ENCODE measurements at places on chromosomes 4 and X. TPM values are rescaled to one million over a fixed set of nuclear protein-coding genes. Genes with fewer than 3 reads are reported as not detected.

GRCh38 chrX:69510137-69510715, 6.1 kb downstream of the NALF2 start:
- peaks cover 32% of the 10 kb centered on the region for H3K27me3 ChIP-seq
- H3K4me3 ChIP-seq = no peak overlapping the region
- H3K4me1 ChIP-seq = peaks cover 10% of the 10 kb centered on the region
- DNase-seq = no peak
- no peaks in the 10 kb centered on the region for H3K36me3 ChIP-seq

DNA sequence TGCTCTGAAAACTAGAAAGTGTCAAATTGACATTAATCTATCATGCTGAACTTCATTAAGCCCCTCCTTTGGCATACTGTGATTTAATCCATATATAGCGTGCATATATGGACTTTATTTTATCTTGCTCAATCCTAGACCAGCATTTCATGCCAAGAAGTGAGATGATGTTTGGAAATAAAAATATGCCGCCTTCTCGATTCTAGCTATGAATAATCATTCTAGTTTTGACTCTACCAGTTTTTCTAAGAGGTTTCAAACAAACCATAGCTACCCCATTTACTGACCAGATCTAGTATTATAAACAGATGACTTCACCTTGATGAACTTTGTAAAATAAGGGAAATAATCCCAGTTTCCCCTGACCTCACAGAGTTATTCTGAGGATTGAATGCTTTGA, 95.0 kb downstream of the ARX start:
- H3K4me1 ChIP-seq = no peaks in the 10 kb centered on the region
- no peaks in the 10 kb centered on the region for H3K36me3 ChIP-seq
- no peak overlapping the region for H3K27ac ChIP-seq
- H3K4me3 ChIP-seq = no peak overlapping the region
- peaks cover 11% of the 10 kb centered on the region for H3K27me3 ChIP-seq

- H3K4me3 ChIP-seq = no peak overlapping the region
- H3K27ac ChIP-seq = no peak overlapping the region
- no peak for DNase-seq
- H3K4me1 ChIP-seq = no peaks in the 10 kb centered on the region
Measured at GRCh38 chrX:37809970-37810369, 30.1 kb downstream of the CYBB start.

GRCh38 chr4:10353110-10353509, 104.1 kb downstream of the ZNF518B start:
- no peaks in the 10 kb centered on the region for H3K4me1 ChIP-seq
- peaks cover 6% of the 10 kb centered on the region for H3K36me3 ChIP-seq
- H3K27me3 ChIP-seq = no peaks in the 10 kb centered on the region
- H3K27ac ChIP-seq = no peak overlapping the region
- H3K4me3 ChIP-seq = no peak overlapping the region
- DNase-seq = no peak

- H3K4me1 ChIP-seq = peaks cover under 1% of the 10 kb centered on the region
- no peak overlapping the region for H3K27ac ChIP-seq
- H3K36me3 ChIP-seq = no peaks in the 10 kb centered on the region
- no peaks in the 10 kb centered on the region for H3K27me3 ChIP-seq
- no peak overlapping the region for H3K4me3 ChIP-seq
Measured at GRCh38 chr4:12697970-12698369, 786.2 kb downstream of the RAB28 start.

DNA sequence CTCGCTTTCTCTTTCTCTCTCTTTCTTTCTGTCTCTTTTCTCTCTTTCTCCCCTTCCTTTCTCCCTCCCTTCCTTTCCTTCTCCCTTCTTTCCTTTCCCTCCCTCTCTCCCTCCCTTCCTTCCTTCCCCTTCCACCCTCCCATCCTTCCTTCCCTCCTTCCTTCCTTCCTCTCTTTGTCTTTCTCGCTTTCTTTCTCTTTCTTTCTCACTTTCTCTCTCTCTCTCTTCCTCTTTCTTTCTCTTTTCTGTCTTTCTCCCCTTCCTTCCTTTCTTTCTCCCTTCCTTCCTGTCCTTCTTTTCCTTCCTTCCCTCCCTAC, 2.1 kb upstream of the SORCS2 start:
- peaks cover 57% of the 10 kb centered on the region for H3K27me3 ChIP-seq
- H3K27ac ChIP-seq = no peak overlapping the region
- DNase-seq = no peak
- no peak overlapping the region for H3K4me3 ChIP-seq
- H3K36me3 ChIP-seq = no peaks in the 10 kb centered on the region

DNA sequence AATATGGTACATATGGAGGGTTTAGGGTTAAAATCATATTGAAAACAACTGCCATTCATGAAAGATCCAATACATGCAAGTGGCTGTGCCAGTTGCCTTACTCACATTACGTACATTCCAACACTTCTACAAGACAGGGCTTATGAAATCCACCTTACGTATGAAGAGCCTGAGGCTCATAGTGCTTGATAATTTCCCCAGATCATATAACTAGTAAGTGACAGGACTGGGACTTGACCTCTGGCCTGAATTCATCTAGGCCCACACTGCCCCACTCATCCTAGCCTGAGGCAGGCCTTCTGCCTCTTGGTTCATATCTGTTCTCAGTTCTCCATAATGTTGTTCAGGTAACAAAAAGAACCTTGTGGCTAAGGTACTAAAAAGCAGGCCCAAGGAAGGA, 226.3 kb downstream of the FGF13 start:
- H3K4me1 ChIP-seq = no peaks in the 10 kb centered on the region
- no peak overlapping the region for H3K27ac ChIP-seq
- no peaks in the 10 kb centered on the region for H3K27me3 ChIP-seq
- peak; percentile 3 for DNase-seq
- H3K36me3 ChIP-seq = no peaks in the 10 kb centered on the region

DNA sequence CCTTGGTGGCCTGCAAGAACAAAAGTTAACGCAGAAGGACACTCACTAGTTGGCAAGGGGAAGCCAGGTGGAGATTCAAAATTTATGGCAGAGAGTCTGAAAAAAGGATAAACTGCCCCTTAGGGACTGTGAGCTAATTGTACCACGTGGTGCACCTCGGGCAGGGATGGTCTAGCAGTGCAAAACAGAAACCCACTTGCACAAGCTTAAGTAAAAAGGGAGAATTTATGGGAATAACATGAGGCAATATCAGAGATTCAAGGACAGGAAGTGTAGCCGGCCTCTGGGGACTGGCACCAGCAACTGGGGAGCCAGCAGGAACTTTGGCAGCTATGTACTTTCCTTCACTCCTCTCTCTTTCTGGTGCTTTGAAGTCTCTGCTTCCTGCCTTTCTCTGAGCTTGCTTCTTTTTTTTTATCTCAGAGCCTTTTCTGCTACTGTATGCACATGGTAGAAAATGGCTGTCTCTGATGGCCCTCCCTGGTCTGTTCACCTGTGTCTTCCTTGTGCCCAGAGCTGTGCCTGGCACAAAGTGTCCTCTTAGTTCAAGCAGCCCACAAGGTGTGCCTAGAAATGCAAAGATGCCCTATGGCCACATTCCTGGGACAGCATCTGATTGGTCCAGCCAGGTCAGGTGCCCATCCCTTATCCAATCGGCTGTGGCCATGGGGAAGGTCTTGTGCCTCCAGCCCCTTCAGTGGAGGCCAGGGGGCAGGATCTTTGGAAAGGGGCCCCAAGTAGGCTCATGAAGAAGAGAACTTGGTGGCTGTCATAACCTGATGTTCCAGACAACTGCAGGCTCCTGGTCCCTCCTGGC, 114.8 kb upstream of the ATP6AP2 start:
- H3K27ac ChIP-seq = no peak overlapping the region
- no peaks in the 10 kb centered on the region for H3K4me1 ChIP-seq
- no peak overlapping the region for H3K4me3 ChIP-seq
- no peaks in the 10 kb centered on the region for H3K36me3 ChIP-seq
- peak; percentile 17 for DNase-seq

DNA sequence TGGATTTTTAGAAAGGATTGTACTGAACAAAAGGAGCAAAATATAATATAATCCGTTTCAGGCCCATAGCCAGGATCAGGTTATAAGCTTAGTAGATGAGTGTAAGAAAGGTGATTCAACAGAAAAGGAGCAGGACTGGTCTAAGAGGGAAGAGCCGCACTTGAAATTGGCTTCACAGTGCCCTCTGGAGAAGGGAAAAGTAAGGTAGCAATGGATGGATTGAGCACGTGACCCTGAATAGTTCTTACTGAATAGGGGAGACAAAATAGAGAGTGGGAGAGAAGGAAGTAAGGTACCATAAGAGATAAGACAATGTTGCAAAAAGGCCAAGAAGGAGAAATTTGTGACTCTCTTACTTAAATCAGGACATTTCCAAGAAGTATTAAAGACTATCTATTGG, 15.6 kb downstream of the CXorf66 start:
- H3K36me3 ChIP-seq = no peaks in the 10 kb centered on the region
- H3K27me3 ChIP-seq = no peaks in the 10 kb centered on the region
- no peaks in the 10 kb centered on the region for H3K4me1 ChIP-seq
- DNase-seq = no peak
- H3K27ac ChIP-seq = no peak overlapping the region

DNA sequence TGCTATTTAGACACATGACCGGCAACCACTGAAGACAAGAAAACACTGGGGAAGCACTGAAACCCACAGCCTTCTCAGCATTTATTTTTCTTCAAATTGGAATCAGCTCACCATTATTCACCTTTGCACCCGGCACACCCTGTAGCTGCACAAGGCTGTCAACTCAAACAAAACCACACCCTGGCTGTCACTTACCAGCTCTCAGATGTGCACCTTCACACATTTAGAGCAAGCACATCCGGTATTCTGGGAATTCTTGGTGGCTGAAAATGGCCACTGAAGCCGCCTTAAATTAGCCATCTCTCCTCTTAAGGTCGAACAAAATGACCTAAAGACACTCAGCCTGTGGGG, 5.9 kb downstream of the ZFYVE28 start:
- H3K4me1 ChIP-seq = peaks cover 10% of the 10 kb centered on the region
- DNase-seq = no peak
- peak overlapping the region; percentile 90 for H3K27ac ChIP-seq
- peaks cover 11% of the 10 kb centered on the region for H3K27me3 ChIP-seq
- H3K4me3 ChIP-seq = peak overlapping the region; percentile 71

- H3K4me1 ChIP-seq = peaks cover 37% of the 10 kb centered on the region
- no peaks in the 10 kb centered on the region for H3K36me3 ChIP-seq
- H3K27me3 ChIP-seq = no peaks in the 10 kb centered on the region
- H3K4me3 ChIP-seq = peak overlapping the region; percentile 92
- DNase-seq = no peak
Measured at GRCh38 chr4:83012200-83012686, 1.6 kb upstream of the LIN54 start.

DNA sequence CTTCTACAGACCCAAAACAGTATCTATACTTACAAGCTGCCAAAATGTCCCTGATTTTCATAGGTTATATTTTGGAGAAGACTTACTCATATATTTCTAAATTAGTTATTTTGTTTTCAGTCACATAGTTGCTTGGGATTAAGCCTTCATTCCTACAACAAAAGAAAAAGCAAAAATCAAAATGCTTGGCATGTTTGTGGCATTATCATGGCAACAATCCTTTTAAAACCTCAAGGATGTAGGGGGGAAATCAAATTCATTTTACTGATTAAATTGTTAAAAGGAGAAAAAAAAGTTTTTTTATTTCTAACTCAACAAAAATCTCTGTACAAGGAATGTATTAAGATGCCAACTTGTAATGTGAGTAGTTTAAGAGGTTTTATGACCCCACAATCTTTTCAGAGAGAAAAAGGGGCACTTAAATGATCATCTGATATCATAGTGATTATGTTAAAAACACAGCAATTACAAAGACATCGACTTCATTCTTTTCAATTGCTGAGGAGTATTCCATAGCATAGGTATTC, 23.5 kb downstream of the TXK start:
- H3K36me3 ChIP-seq = no peaks in the 10 kb centered on the region
- H3K27me3 ChIP-seq = no peaks in the 10 kb centered on the region
- DNase-seq = no peak
- no peaks in the 10 kb centered on the region for H3K4me1 ChIP-seq
- no peak overlapping the region for H3K27ac ChIP-seq

- H3K27ac ChIP-seq = no peak overlapping the region
- peaks cover 67% of the 10 kb centered on the region for H3K27me3 ChIP-seq
- H3K4me3 ChIP-seq = no peak overlapping the region
- H3K36me3 ChIP-seq = no peaks in the 10 kb centered on the region
Measured at GRCh38 chrX:104427693-104428092, 138.3 kb upstream of the IL1RAPL2 start.

GRCh38 chrX:101430457-101431078, 22.5 kb downstream of the HNRNPH2 start:
- no peak overlapping the region for H3K4me3 ChIP-seq
- no peaks in the 10 kb centered on the region for H3K36me3 ChIP-seq
- H3K27ac ChIP-seq = no peak overlapping the region
- H3K27me3 ChIP-seq = peaks cover 11% of the 10 kb centered on the region
- no peaks in the 10 kb centered on the region for H3K4me1 ChIP-seq

- no peaks in the 10 kb centered on the region for H3K4me1 ChIP-seq
- H3K4me3 ChIP-seq = no peak overlapping the region
Measured at GRCh38 chr4:16544251-16544721, 318.0 kb upstream of the TAPT1 start.

GRCh38 chrX:135112096-135112729, 8.1 kb downstream of the ETDB start:
- peaks cover 58% of the 10 kb centered on the region for H3K27me3 ChIP-seq
- no peak overlapping the region for H3K27ac ChIP-seq
- H3K4me3 ChIP-seq = no peak overlapping the region
- no peaks in the 10 kb centered on the region for H3K36me3 ChIP-seq
- peak; percentile 49 for DNase-seq

DNA sequence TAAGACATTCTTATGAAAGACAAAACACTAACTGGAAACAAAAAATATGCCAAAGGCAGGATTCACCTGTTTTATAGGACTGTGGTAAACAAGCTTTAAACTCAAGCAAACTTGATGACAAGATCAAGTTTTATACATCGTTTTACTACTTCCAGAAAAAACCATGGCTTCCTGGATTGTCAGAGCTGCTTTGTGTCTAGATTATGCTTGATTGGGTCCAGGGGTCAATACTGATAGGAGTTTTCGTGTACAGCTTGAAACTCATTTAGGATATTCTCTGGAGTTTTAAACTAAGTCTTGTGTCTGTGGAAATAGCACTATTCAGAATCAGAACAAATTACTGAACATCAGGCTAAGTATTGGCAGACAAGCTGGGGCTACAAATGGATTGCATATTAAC, 13.0 kb downstream of the HCCS start:
- H3K4me3 ChIP-seq = no peak overlapping the region
- no peak for DNase-seq
- no peak overlapping the region for H3K27ac ChIP-seq

CTAG2 gene
- total RNA-seq = not detected

ZNF157 gene
- total RNA-seq = not detected

F8A2 gene
- not detected for total RNA-seq

HHIP gene
- total RNA-seq = 0.12 TPM

ABCG2 gene
- 0.12 TPM for total RNA-seq

P2RY4 gene
- 0.20 TPM for total RNA-seq
